ENCODE measurements at places on chromosomes 1 and 21.

- no peak for DNase-seq
Measured at GRCh38 chr1:164668491-164669400, 109.8 kb downstream of the PBX1 start.

DNA sequence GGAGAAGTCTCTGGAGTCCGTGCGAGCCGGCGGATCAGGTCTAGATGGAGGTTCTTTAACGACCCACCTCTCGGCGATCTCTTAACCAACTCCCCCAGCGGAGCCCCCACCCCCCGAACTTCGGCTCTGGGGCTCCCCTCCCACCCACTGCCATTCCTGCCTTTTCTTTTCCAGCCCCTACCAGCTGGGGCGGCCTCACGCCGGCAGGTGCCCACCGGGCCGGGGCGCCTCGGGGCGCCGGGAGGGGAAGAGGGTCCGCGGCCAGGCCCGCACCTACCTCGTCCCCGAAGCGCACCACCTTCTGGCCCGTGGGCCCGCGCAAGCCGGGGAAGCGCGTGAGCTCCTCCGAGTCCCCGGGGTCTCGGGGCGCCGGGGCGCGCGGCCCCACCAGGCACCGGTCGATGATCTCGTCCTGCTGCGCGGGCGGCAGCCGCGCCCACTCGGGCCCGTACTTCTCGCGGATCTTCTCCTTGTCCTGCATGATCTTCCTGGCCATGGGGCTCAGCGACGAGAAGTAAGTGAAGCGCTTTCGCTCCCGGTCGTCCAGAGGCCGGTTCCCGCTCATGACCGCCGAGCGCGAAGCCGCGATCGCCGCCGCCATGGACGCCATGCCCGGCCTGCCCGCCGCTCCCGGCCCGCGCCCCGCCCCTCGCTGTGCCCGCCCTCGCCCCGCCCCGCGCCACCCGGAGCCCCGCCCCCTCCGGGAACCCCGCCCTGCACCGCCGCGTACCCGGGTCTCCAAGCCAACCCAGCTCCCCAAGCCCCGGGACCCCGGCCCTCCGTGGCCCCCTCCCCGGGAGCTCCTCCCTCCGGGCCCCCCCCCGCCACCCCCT is at the start of gene C1orf198:
Gene C1orf198, minus strand, starts transcription at position 619 of the 833 bp plus-strand sequence. Its CDS starts 9 bp downstream, at position 610.
- peak; percentile 80 for DNase-seq

- no peak for DNase-seq
Measured at GRCh38 chr1:64950284-64950809, 16.0 kb downstream of the JAK1 start.

DNA sequence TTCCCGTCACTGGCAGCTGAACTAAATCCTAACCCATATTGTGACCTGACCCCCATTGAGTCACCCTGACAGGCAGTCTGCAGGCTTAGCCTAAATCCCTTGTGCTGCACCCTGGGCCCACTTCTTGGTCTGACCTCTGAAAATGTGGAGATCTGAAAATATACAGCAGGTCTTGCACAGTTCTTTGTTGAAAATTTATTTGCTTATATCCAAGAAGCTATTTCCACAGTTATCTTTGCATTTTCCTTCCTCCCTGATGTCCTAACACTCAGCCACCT is 87.1 kb downstream of the BCAR3 start:
- DNase-seq, result peak; percentile 41

- DNase-seq, result no peak
Measured at GRCh38 chr1:231931146-231931545, 304.6 kb downstream of the DISC1 start.

- DNase-seq, result peak; percentile 22
Measured at GRCh38 chr21:35423709-35424108, 374.6 kb upstream of the RUNX1 start.

GRCh38 chr1:160256396-160257046 is 5.8 kb downstream of the DCAF8 start:
- peak; percentile 72 for DNase-seq

DNA sequence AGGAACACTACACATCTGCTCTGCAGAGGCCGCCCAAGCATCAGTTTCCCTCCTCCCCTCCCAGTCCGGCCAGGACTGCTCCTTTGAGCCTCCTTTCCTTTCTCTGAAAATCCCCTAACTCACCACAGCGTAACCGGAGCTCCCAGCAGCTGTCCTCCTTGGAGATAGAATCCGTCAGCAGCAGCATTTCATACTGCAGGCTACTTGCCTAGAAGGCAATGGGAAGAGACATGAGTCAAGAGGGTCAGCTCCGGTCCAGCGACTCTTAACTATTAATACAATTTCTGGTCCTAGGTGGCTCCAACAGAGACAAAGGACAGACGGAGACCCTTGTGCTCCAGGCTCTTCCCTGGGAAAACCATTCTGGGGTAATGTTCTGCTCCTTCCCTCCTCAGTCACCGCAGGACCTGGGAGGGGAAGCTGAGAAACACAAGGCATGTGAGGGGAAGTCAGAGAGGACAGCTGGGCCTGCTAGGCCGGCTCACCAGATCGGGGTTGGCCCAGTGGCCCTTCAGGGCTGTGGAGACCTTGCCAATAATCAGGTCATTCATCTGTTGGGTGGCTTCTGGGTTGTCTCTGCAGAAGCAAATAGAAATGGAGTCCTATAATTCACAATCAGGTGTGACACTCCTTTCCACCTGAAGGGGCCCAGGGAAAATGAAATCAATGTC is 99.7 kb downstream of the UBR4 start:
- DNase-seq, result no peak

- DNase-seq, result no peak
Measured at GRCh38 chr1:150221552-150221951, 14.4 kb downstream of the ANP32E start.

- DNase-seq, result peak; percentile 82
Measured at GRCh38 chr1:84698151-84699110, 8.2 kb upstream of the SSX2IP start.

GRCh38 chr1:24373044-24373443 is 40.5 kb downstream of the STPG1 start:
- DNase-seq, result no peak

- no peak for DNase-seq
Measured at GRCh38 chr1:39733161-39733560, 5.5 kb upstream of the PPIE start.

DNA sequence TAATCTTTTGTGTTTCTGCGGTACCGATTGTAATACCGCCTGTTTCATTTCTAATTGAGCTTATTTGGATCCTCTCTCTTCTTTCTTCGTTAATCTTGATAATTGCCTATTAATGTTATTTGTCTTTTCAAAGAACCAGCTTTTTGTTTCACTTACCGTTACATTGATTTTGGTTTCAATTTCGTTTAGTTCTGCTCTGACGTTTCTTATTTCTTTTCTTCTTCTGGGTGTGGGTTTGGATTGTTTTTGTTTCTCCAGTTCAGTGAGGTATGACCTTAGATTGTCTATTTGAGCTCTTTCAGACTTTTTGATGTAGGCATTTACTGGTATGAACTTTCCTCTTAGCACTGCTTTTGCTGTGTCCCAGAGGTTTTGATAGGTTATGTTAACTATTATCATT is 9.4 kb downstream of the OR2M2 start:
- no peak for DNase-seq

GRCh38 chr1:162072740-162073139 is 3.2 kb downstream of the NOS1AP start:
- DNase-seq, result no peak

- no peak for DNase-seq
Measured at GRCh38 chr1:197913495-197914276, 3.5 kb upstream of the LHX9 start.

GRCh38 chr1:157966031-157966537 is 27.4 kb upstream of the KIRREL1 start:
- peak; percentile 90 for DNase-seq

GRCh38 chr1:184569106-184569505 is 182.3 kb downstream of the C1orf21 start:
- no peak for DNase-seq

GRCh38 chr1:78722947-78723346 is 73.3 kb downstream of the IFI44 start:
- peak; percentile 62 for DNase-seq

DNA sequence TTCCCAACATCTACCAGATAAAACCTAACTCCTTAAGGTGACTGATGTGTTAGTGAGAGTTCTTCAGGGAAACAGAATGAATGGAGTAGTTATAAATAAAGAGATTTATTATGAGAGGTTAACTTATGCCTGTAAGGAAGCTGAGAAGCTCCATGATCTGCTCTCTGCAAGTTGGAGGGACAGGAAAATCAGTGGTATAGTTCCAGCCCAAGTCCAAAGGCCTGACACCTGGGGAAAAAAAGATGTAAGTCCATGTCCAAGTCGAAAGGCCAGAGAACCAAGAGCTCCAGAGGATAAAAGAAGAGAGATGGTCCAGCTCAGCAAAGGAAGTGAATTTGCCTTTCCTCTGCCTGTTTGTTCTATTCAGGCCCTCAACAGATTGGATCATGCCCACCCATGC is 27.1 kb downstream of the KRTAP24-1 start:
- DNase-seq, result no peak

GRCh38 chr1:180909005-180909414 is 3.7 kb upstream of the KIAA1614 start:
- DNase-seq, result no peak

DNA sequence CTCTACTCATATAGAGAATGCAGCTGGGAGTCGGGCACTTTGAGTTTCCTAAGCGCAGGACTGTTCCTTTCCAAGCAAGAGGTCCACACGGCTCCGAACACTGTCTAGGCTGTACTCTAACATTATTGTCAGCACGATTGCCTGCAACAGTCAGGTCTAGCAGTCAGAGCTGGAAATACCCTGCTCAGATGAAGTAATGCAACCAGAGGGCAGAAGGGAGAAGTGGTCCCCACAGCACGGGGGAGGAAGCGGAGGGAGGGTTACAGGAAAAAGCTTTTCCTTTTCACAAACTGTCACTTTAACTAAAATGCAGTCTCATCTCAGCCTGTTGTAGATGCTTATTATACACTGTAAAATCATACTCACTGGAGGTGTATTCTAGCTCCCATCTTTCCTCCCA is 98.9 kb upstream of the SLC44A3 start:
- DNase-seq, result no peak

DNA sequence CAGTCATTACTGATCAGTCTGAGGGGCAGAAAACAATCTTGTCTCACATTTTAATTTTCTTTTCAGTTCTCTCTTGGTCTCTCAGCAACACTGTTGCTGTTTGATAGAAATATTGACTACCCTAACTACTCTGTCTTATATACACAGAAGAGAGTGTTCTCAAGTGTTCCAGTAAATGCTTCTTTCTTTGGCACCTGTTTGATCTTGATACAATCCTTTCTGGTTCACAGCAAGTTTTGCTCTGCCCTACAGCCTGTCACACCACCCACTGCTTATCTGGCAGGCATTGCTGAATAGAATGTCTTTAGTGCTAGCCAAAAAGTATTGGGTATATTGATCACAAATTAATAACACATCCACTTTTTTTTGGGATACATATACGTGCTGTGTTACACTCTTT is 75.7 kb upstream of the WLS start:
- no peak for DNase-seq

GRCh38 chr1:70941563-70941962 is 106.1 kb downstream of the PTGER3 start:
- no peak for DNase-seq

- DNase-seq, result no peak
Measured at GRCh38 chr1:35164893-35165292, 28.1 kb downstream of the SFPQ start.

DNA sequence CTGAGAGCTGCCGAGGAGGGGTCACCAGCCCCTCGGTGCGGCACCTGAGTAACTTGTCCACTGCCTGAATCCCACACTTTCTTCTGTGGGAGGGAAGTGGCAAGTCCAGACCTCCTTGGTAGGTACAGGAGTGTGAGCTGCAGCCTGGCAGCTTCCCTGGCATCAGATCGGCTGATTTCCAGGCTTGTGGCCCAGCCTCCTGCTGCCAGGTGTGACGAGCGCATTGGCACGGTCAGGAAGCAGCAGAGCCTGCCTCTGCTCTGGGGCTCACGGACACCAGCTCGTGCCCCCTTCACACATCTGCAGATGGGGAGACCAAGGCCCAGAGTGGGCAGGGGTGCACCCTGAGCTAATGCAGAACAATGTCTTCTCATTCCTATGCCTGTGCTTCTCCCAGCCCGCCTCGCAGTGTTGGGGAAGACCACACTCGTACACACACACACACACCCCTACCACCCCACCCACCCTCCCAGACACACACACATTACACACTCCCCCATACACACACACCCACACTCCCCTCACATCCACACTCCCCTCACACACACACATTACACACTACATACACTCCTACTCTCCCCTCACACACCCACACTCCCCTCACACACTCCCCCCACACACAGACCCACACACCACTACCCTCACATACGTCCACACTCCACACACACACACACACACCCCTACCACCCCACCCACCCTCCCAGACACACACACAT is 33.1 kb upstream of the SELENON start:
- no peak for DNase-seq

DNA sequence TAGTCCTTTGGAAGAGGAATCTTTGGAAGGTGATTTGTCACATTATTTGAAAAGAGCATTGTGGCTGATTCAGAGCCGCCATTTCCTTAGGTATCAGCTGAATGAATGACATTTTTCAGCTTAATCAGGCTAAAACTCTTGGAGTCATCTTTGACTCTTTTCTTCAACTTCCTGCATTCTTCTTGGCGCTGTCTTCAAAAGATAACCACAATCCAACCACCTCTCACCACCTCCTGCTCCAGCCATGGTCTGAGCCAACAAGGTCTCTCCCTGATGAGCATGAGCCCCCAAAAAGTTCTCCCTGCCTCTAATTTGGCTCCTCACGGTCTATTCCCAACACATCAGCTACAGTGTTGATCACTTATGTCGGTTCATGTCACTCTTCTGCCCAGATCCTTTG is 297.6 kb upstream of the RUNX1 start:
- DNase-seq, result no peak

DNA sequence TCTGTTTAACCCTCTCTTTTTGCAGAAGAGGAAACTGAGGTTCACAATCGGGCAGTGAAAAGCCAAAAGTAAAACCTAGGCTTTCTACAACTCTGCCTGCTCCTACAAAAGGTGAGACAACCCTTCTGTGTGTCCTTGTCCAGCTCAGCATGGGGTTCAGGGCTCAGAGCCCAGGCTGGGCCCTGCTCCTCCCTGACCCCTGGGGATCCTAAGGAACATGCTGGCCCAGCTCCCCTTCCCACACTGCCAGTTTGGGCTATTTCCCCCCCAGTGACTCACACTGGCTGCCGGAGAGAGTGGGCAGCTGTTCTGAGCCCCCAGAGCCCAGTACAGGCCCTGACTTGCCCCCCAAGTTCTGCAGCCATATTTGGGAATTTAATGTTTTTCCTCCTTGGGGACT is 8.9 kb downstream of the FAM229A start:
- DNase-seq, result no peak

GRCh38 chr1:186239171-186239570 is 135.9 kb downstream of the TPR start:
- DNase-seq, result no peak

DNA sequence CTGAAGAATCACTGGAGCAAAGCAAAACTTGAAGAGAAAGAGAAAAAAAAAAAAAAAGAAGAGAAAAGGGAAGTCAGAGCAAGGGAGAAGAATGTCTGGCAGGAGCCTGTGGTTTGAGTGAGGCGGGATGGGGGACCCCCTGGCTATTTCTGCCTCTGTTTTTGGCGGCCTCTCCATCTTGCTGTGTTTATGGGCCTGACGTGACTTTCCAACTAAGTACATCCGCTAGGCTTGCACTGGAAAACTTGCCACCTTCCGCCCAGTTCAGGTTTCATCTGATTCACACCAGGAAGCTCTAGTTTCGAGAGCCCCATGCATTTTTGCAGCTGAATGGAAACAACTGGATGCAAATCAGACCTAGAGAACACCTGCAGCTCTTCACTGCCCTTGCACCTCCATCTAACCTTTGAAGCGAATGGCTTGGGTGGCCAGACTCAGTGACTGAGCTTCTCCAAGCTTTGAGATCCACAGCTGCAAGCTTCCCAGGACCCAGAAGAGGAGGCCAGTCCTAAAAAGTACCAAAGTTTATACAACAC is 28.0 kb downstream of the TBX15 start:
- peak; percentile 56 for DNase-seq

All from foreskin fibroblast (primary cell).